ENCODE measurements at places on chromosomes 7 and 10.

GRCh38 chr10:62818426-62819011 lies 2.4 kb upstream of the EGR2 start:
- no peak for DNase-seq

- DNase-seq, result no peak
Measured at GRCh38 chr7:69047151-69047754, 551.0 kb upstream of the AUTS2 start.

GRCh38 chr10:27607591-27607990 lies 103.5 kb downstream of the RAB18 start:
- no peak for DNase-seq

- DNase-seq, result no peak
Measured at GRCh38 chr7:4861673-4862072, at the start of gene PAPOLB. Gene PAPOLB, minus strand, starts transcription at chr7:4862030. Its CDS starts 220 bp downstream, at chr7:4861810.

GRCh38 chr7:74475243-74475986 lies 21.7 kb downstream of the GTF2IRD1 start:
- no peak for DNase-seq

- DNase-seq, result no peak
Measured at GRCh38 chr10:3660753-3661152, 124.3 kb downstream of the KLF6 start.

Measured in glomerular endothelial cell (primary cell).